ENCODE measurements at places on chromosomes 1 and 21.

- no peak for DNase-seq
Observed at GRCh38 chr1:112509005-112509659, 367 bp downstream of the WNT2B start.

GRCh38 chr1:248696261-248696660 is 6.3 kb downstream of the OR14I1 start:
- DNase-seq: no peak

DNA sequence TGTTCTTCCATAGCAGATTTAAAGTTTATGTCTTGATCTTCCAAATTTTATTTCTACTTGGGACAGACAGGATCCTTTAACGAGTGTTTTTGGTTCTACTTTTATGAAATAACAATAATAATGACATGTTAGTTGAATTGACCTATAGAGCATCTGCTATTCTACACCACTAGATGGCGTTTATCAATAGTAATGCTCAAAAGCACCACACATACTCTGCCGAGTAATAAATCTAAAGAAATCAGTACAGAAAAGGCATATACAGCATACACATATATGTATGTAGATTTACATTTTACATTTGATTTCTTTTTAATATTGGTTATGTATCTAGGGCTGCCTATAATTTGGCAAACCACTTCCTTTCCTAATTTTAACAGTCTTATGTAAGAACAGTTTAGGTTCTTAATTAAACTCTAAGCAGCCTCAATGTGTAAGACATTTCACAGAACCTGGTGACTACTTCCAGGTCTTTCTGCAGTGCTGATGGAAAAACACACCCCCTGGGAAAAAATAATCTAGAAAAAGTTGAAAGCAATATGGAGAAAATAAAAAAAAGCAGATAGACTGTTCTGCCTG is 5.9 kb upstream of the SIPA1L2 start:
- DNase-seq: no peak

DNA sequence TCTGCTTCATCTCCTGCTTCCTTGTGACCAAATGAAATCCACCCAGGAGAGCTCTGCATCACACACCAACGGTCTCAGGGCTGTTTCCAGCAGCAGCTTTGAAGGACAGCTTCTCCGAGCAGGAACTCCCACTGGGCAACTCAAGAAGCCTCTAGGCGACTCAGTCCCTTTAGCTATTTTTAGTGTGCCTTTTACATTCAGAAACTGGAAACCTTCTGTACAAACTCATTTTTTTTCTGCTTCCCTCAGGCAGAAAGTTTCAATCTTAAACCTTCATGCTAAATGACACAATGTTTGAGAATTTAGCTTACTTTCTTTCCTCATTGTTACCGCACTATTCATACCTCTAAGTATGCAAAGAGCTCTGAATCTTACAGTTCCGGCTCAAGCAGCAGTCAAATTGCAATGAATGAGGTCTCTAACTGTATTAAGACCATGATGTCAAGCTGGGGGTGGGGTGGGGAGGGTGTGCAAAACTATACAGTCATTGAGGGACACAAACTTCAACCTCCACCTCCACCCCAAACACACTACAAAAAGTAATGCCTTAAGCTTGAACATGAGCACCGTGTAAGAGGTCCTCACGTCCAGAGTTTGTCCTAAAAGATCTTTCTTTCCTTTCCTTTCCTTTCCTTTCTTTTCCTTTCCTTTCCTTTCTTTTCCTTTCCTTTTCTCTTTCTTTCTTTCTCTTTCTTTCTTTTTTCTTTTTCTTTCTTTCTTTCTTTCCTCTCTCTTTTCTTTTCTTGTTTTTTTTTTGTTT is 16.4 kb upstream of the TARBP1 start:
- no peak for DNase-seq

- DNase-seq: no peak
Observed at GRCh38 chr1:52119301-52120079, 22.4 kb upstream of the ZFYVE9 start.

DNA sequence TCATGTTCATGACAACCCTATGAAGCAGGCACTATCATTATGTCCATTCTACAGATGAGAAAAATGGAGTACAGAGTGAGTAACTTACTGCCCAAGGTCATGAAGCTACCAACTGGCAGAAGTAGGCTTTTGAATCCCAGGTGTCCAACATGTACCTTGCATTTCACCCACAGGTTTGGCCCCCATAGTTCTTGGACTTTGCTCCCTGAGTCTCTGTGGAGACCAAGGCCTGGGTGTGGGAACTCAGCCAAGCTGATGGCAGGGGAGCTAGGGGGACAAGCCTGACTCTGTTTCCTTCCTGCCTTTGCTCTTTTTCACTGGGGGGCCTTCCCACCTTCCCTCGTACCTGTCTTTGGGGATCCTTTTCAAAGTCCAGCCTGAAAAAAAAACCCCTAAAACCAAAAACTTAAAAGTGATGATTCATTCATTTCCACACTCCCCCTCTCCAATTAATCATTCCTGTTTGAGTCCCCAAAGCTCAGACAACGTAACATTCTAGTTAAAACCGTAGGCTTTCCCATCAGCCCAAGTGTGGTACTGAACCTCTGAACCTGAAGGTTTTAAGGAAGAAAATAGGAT is 8.5 kb upstream of the TTC22 start:
- DNase-seq: no peak

- no peak for DNase-seq
Observed at GRCh38 chr1:19354531-19354981, 42.4 kb downstream of the SLC66A1 start.

DNA sequence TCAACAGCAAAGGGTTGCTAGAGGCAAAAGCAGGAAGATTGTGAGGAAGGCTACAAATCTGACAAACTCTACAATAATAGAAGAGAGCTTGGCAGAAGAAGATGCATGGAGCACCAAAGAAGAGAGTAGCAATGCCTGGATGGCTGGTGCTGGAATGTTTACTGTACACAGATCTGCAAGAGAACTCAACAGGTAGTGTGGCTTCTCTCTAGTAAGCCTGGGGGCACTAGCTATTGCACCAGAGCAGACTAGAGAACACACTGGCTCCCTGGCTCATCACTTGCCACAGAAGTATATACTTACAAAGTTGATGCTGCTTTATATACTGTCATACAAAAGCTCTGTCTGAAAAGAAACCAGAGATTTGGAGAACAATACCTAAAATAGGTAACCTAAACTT is 475.0 kb upstream of the NCAM2 start:
- DNase-seq: no peak

DNA sequence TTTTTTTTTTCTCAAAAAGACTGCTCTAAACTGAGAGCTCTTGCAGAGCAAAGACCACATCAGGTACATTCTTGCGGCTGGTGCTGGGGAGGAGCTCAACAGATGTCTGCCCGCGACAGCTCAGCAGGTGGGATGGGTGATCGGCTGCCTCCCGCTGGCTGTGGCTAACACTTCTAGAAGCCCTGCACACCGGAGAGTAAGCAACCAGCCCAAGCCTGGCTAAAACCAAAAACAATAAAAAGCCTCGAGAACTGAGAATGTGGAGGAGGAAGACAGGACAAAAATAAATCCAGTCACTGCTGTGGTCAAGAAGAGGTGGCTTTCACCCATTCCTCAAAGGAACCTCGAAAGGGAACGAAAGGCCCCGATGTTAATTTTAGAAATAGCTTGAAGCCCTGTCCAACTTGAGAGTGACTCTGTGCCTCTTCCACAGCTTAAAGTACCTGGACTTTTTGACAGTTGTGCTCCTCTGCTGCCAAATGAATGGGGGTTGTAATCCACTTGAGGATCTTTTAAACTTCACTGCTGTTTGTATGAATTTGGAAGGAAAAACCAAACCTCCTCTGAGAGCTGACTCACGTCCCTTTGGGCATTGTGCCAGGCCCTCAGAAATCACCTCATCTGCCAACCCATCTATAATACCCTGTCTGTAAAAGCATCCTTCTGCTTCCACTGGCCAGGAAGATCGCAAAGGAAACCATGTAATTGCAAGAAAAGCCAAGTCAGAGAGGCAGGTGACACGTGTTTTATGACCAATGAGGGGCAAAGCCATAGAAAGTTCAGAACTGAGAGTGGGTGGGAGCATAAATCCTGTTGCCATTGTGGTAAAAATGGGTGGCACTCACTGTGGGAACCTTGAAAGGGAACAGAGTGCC is 78.6 kb downstream of the KCNN3 start:
- no peak for DNase-seq

GRCh38 chr1:224623743-224624333 is 7.7 kb downstream of the CNIH3 start:
- DNase-seq: no peak

- peak; percentile 24 for DNase-seq
Observed at GRCh38 chr21:33642896-33643657, 776 bp downstream of the ITSN1 start.

GRCh38 chr1:74775735-74776134 is 42.8 kb downstream of the TYW3 start:
- no peak for DNase-seq

GRCh38 chr1:78092643-78093042 is 46.9 kb downstream of the GIPC2 start:
- DNase-seq: no peak

- no peak for DNase-seq
Observed at GRCh38 chr1:65292861-65293593, 16.3 kb upstream of the DNAJC6 start.

DNA sequence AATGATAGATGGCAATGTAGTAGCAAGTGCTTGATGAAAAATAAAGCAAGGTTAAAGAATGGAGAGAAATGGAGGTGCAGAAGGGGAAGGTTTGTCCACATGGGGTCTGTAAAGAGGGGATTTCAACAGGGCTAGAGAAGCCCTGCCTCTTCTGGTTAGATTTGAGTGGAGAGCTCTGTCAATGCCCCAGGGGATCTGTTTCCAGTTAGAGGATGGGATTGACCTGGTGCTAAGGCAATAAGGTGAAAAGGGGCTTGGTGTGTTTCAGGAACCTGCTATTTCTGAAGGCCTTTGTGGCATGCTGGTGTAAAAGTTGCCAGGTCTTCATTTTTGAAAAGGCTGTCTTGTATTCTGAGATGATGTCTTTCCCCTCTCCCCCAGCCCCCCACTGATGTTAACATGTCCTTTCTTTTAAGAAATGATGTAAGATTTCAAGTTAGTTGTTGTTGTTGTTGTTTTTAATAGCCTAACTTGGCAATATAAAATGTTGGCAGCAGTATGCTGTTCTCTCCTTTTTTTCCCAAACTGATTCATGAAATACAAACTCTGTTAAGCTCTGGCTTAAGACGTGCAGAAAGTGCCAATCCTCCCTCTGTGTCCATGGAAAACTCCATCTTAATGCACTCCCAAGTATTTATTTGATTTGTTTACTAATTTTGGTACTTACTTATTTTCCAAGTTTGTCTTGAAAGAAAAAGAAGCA is 370.3 kb upstream of the ADGRL2 start:
- DNase-seq: no peak

- DNase-seq: no peak
Observed at GRCh38 chr1:62794053-62794452, 10.1 kb downstream of the ATG4C start.

- DNase-seq: no peak
Observed at GRCh38 chr1:186512698-186513457, 52.0 kb upstream of the PDC start.

- peak; percentile 85 for DNase-seq
Observed at GRCh38 chr1:43454270-43455011, 710 bp upstream of the HYI start.

GRCh38 chr1:172801771-172802322 is 142.9 kb downstream of the FASLG start:
- no peak for DNase-seq

- DNase-seq: no peak
Observed at GRCh38 chr21:29230551-29231261, 68.0 kb upstream of the BACH1 start.

- DNase-seq: no peak
Observed at GRCh38 chr1:65593516-65593915, 173.0 kb downstream of the LEPR start.

GRCh38 chr1:175480343-175480822 is 263.0 kb downstream of the TNR start:
- DNase-seq: no peak

- DNase-seq: no peak
Observed at GRCh38 chr1:180260541-180260940, 30.5 kb downstream of the LHX4 start.

GRCh38 chr1:224609333-224609732 is 6.8 kb upstream of the CNIH3 start:
- DNase-seq: no peak
